ENCODE measurements at places on chromosomes 7 and 10.
A peak's percentile ranks its signal among the peaks of the same experiment; 100 is the strongest.

GRCh38 chr7:44454348-44454747 lies 36.1 kb downstream of the NUDCD3 start:
- DNase-seq, result no peak

DNA sequence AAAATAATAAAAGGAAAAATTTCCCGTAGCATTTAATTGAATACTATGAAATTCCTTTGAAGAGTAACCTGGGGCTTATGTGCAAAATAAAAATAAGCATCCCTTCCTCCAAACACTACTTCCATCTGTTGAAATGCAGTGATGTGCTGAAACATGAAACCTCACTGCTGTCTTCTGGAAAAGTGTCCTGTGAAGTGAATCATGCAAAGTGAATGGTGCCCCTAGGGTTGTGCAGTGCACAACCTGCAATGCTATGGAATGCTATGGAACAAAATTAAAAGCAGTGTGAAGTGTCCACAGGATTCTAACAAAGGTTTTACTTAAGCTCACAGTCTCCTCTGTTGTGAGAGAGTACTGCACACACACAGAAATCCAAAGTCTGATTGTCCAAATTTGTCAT lies 480.9 kb downstream of the ETV1 start:
- DNase-seq, result no peak

- no peak for DNase-seq
Measured at GRCh38 chr10:78389419-78389818, 355.8 kb downstream of the RPS24 start.

GRCh38 chr10:3813986-3814837 lies 29.2 kb upstream of the KLF6 start:
- DNase-seq, result no peak

- DNase-seq, result no peak
Measured at GRCh38 chr10:66999762-67000545, 74.1 kb downstream of the LRRTM3 start.

GRCh38 chr10:13371897-13372470 lies 23.9 kb upstream of the SEPHS1 start:
- peak; percentile 86 for DNase-seq

DNA sequence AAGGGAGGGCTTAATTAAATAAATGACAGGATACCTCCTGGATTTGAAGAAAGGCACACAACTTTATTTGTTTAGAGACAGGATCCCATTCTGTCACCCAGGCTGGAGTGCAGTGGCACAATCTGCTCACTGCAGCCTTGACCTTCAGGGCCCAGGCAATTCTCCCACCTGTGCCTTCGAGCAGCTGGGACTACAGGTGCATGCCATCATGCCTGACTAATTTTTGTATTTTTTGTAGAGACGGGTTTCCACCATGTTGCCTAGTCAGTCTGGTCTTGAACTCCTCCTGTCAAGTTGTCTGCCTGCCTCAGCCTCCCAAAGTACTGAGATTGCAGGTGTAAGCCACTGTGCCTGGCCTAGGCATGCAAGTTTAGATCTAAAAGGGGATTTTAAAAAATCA lies 272.7 kb upstream of the MBL2 start:
- DNase-seq, result no peak

DNA sequence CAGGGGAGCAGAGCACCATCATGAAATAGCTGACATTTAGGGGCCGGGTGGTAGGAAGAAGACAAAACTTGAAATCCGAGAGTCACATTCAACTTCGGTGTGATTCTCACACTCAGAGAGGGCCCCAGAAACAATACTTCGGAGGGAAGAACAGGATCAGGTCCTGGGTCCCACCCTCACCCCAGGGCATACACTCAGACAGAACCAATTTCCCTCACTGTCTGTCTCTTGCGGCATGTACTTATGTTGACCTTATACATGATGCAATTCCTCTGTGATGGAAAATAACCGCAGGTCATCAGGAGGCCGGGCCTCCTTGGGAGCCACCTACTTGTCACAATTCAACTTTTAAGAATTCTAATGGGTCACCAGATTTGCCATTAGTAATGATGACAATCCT lies 26.3 kb upstream of the HMX3 start:
- DNase-seq, result no peak

- peak; percentile 52 for DNase-seq
Measured at GRCh38 chr10:28250782-28251181, 52.1 kb downstream of the MPP7 start.

- peak; percentile 20 for DNase-seq
Measured at GRCh38 chr10:82827901-82828300, 952.9 kb downstream of the NRG3 start.

GRCh38 chr10:129971381-129972144 lies 7.5 kb upstream of the EBF3 start:
- peak; percentile 52 for DNase-seq

DNA sequence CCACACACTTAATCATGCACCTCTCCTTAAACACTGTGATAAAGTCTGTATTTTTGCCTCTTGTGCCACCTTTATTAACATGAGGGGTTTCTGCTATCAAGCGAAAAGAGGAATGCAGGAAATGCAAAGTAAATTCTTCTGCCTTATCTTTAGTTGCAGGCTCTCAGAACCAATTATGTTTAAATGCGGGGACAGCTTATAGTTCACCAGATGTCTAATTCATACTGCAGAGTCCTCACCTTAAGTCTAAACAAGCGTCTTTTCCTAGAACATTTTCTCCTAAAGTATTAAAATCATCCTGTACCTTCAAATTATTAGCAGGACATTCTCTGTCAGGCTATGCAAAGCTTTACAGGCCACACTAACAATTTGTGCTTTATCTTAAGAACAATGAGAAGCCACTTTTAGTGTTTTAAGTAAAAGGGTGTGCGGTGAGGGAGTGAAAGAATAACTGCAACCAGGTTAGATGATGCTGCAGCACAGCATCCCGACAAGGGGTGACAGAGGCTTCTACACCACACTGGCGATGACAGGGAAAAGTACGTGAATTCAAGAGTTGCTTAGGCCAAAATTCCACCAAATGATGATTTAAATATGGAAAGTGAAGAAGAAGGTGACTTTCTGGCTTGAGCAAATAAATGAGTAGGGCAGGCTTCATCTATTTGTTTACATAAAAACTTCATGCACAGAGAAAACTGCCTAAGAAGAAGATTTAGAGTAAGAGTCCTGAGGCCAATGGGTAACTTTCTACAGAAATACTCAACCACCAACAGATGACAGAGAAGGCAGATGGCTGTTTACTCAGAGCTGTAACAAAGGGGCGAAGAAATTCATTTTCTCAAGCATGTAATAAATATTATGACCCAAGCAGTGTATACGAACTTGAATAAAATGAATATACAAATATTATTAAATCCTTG lies 36.0 kb downstream of the EZH2 start:
- no peak for DNase-seq

GRCh38 chr7:134450294-134451000 lies 8.5 kb downstream of the AKR1B1 start:
- DNase-seq, result peak; percentile 35

- peak; percentile 59 for DNase-seq
Measured at GRCh38 chr7:130995252-130996081, 261.5 kb upstream of the KLF14 start.

GRCh38 chr10:32538256-32538655 lies 92.3 kb downstream of the CCDC7 start:
- DNase-seq, result no peak

- DNase-seq, result peak; percentile 64
Measured at GRCh38 chr7:19030281-19030680, 87.2 kb downstream of the TWIST1 start.

GRCh38 chr10:101485681-101486554 lies 102.1 kb downstream of the POLL start:
- no peak for DNase-seq

GRCh38 chr7:137990251-137990941 lies 11.5 kb downstream of the CREB3L2 start:
- DNase-seq, result peak; percentile 98

DNA sequence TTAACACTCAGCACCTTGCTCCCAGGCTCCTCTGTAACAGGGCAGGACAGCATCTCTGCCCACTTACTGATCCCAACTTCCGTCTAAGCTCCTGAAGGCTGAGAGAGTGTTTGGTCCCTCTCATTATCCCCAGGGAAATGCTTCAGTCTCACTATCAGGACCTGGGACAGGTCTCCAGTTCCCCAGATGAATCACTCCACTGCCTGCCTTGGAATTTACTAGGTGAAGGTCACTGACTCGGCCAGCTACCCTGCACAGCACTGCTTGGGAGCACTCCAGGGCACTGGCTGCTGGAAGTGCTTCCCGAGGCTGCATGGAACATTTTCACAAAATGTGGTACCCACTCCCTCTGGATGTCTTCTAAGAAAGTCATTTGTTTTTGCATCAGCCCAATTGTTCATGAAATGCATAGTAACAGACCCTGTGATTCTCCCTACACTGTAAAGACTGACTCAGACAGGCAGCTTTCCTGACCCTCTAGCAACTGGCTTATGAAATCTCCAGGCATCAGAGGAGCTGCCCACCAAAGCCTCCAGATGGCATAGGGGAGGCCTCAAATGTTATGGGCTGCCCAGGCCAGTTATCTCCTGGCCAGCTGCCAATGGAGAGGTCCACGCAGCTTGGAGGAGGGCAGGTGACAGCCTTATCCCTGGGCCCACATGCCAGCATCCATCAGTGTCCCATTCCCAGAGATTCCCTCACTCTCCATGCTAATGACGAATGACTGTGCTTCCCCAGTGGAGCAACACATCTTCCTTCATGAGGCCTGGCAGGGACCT lies 89.1 kb downstream of the GFRA1 start:
- DNase-seq, result peak; percentile 71

DNA sequence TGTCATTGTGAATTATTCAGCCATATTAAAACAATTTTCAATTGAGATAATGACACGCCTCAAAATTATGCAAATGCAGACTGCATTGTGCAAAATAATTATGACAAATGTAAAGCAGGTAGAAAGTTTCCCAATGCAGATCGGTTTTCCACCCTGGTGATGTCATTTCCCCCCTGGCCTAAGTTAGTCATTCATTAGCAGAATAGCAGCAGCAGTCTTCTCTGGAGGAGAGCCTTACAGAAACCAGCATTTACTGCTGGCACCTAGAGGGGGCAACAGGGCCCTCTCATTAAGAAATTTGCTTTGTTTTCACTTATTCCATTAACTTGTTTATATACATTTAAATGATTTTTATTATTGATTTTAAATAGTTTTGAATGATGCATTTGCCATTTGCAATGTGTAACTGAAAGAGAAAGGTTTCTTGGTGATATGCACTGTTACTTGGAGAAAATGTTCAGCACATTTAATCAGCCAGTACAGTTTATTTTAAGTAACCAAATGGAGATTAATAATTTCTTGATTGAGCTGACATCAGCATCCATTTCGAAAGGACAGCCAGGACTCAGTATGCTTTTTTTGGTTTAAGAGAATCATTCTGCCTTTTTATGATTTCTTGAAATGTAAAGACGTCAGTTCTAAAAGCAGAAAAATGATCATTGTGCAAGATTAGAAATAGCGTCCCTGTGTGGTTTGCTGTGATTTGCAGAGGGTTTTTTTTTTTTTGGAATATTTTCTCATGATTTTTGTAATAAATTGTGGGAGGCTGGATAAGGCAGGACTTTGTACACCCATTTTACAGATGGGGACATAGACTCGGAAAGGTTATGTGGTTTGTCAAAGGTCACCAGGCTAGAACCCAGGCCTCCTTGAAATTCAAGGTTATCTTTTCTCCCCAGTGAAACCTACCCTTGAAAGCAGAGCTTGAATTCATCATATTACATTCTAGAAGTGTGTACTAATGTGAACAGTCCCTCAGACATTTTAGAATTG lies 3.5 kb downstream of the ARID5B start:
- peak; percentile 81 for DNase-seq

DNA sequence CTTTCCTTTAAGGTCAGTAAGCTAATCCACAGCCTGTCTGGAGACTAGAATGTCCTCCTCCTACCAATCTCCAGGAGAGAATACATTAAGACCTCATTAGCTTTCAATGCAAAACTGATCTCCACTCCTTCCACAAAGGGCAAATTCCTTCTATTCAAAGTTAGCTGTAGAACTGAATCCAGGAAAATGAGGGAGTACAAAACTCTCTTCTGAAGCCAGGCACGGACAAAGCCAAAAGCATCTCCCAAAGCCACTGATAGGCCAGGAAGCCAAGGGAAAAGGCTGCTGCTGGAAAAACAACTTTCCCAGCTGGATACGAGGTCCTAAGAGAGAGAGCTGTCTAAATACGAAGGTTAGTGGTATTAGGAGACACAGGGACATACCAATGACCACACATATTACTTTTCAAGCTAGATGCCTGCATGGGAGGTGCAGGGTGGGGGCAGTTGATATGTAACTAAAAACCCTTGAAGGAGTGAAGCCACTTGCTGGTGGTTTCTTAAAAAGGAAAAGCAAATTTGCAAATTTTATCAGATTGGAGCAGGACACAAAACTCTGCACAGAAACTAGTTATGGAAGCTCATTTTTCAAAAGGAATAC lies 43.6 kb downstream of the MKX start:
- peak; percentile 16 for DNase-seq

GRCh38 chr10:129101232-129101980 lies 365.6 kb upstream of the MGMT start:
- no peak for DNase-seq

DNA sequence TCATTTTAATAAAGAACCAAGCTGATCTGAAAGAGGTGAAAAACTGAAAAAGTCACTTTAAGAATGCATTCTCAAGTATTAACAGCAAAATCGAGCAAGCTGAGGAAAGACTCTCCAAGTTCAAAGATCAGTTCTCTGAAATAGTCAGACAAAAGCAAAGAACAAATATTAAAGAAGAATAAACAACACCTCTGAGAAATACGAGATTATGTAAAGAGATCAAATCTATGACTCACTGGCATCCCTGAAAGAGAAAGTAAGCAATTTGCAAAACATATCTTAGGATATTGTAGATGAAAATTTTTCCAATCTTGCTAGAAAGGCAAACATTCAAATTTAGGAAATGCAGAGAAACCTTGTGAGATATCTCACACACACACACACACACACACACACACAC lies 138.4 kb upstream of the HGF start:
- DNase-seq, result no peak

- no peak for DNase-seq
Measured at GRCh38 chr7:120703585-120704240, 154.2 kb downstream of the TSPAN12 start.

DNA sequence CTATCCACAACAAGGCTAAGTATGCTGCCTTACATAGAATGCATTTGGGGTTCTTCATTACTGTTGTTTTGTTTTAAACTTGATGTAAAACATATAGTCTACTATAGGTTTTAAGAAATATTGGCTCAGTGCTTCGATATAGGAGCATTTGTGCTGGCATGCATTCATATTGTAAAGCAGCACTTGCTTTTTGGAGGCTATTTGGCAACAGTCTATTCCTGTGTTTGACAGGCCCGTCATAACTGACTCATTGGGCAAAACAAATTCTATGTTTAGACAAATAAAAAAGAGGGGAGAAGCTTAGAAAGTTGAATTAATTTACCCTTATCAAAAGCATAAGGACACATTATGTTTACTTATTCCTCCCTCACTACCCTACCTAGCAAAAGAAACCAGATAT lies 38.4 kb upstream of the PLXDC2 start:
- no peak for DNase-seq

- DNase-seq, result no peak
Measured at GRCh38 chr7:84183741-84184140, 10.8 kb downstream of the SEMA3A start.

- DNase-seq, result no peak
Measured at GRCh38 chr7:107627002-107627401, 33.6 kb upstream of the SLC26A4 start.
